ENCODE measurements at places on chromosomes 12 and 14.

DNA sequence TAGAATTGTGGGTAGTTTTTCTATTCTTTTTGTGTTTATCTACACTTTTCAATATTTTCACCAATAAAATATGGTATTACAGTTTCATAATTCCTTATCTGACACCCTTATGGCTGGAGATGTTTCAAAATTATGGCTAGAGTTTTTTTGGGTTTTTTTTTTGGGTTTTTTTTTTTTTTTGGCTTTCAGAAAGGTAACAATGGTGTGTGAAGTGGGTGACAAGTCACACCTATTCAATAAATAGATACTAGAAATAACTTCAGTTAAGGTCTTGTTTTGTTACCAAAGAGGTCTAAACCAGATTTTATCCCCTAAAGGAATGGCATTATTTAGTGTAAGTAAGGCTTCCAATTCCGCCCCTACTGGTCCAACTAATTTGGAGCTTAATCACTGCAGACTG, 19.5 kb downstream of the SPPL3 start:
- DNase-seq, result no peak

GRCh38 chr12:104422441-104422840, 34.3 kb upstream of the CHST11 start:
- DNase-seq, result no peak

- DNase-seq, result no peak
Measured at GRCh38 chr14:55103971-55104954, 24.8 kb upstream of the LGALS3 start.

- DNase-seq, result no peak
Measured at GRCh38 chr12:62621101-62621638, 154.5 kb downstream of the MON2 start.

- no peak for DNase-seq
Measured at GRCh38 chr12:117125272-117125613, 26.0 kb upstream of the TESC start.

DNA sequence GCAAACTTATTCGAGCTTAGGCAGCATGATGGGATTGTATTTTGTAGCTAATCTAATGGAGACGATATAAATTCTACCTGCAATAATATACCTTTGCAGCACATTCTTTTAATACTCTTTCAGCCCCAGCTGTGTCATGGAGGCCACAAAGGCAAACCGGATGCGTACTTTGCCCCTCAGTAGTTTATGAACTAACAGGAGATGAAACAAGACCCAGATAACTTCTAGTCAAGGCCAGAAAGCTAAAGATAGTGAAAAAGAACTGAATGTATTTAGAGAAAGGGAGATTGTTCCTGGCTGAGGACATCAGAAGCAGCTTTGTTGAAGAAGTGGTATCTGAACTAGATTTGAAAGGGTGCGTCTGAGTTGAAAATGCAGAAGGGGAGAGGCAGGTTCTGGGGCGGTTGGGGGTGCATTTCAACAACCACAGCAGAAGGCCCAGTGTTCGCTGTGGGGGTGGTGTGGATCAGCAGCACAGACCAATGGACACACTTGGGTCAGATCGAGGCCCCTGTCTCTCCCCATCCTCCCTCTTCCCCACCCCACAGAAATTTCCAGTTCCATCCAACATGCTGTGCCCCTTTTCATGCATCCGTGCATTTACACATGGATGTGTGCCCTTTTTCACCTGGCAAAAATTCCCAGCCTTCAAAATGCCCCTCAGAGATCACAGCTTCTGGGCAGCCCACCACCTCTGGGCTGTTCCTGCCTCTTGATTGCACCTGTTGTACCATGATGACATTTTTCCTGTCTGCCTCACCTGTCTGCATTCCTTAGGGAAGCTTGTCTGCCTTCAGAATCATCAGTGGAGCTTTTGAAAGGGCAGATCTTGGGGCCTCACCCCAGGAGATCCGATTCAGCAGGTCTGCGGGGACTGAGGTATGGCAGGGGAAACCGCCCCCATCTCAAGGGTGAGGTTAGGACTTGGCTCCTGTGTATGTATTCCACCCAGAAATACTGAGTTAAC, 2.2 kb downstream of the ZNF839 start:
- no peak for DNase-seq

All from germinal center (tissue), 1 donor.